ENCODE measurements at places on chromosomes 5 and 9.

DNA sequence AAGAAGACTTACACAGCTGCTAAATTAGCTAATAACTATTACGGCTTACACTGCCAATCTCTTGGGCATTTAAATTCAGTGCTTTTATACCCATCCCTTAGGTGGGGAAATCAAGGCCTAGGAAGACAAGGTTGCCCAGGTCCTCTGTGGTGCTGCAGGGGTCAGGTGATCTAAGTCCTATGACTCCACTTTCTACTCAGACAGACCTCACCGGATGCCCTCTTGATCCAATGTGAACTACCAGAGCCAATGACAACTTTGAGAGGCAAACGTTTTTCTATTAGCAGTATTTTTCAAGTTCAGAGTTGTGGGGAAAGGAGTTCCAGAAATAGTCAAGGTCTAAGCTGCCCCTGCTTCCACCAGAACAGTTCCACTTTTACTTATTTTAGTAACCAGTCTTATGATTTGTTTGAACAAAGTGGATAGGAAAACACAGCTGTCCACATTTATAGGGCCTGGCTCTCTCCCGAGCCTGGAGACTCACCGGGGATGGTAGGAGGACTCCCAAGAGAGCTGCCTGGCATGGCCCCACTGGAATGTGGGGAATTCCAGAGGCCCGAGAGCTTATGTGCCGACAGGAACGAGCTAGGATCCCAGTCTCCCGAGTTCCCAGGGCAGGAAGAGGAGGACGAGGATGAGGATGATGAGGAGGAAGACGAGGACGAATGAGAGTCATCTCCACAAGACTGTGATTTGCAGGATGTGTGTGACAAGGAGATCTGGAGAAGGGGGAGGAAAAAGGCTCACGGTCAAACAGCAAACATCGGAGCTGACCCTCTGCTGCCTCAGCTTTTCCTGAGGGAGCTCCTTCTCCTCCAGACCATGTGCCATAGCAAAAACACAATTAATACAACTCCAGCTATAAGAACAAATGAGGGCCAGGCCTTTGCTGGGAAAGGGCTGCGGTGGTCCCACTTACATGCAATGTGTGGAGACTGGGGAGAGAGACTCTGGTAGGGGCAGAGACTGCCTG, 16.7 kb downstream of the FAM193B start:
- DNase-seq = no peak

DNA sequence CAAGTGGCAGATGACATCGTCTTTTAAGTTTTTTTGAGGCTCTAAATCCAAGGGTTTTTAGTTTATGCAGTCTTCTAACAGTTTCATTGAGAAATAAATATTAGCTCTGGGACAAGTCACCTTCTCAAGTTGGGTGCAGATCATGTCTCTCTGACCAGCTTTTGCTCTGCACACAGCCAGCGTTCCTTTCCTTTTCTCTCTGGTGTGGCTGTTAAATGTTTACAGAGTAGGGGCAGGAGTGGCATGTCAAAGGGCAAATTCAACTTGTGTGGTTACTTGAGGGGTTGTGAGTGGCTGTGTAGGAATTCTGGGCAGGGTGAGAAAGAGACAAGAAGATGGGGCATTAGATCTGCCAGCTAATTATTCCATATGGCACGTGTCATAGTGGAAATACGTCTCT, 187.5 kb upstream of the HMHB1 start:
- DNase-seq = no peak

DNA sequence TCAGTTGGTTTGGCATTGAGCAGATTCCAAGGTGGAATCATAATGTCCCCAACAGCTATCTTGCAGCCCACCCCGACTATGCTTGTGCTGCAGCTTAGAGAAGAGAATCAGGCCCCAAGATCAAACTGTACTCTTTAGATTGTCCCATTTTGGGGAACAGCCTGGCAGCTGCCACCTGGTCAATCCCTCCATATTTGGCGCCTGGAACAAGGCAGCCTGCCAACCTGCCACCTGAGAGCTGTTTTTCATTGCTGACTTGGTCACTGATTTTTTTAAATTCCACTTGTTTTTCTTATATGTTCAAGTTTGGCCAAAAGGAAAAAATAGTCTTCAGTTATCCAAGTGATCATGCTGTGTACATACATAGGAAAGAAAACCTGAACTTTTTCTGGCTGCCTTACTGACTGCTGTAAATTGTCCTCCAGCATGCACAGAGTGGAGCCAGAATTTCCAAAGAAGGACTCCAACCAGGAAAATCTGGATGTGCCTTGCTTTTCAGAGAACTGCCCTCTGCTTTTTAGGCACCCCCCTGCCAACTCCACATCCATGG, 504.2 kb downstream of the ENC1 start:
- no peak for DNase-seq

GRCh38 chr9:84669013-84669287, 579 bp upstream of the NTRK2 start:
- DNase-seq = no peak

DNA sequence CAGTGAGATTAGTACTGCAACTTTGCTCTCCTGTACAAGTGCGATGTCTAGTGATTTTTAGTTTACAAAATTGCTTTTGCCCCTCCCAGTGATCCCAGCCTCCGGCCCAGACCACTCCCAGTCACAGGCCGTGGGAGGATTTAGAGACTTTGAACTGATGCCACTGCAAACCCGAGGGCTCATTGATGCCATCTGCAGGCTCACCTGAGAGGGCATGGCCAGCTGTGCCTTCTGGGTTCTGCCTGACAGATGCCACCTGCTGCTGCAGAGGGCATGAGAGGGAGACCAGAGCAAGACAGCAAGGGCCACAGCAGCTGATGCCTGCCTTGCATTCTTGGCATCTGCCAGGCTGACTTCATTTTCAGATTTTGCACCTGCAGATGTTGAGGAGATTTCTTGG, 593.8 kb downstream of the CDK5RAP2 start:
- DNase-seq = no peak

GRCh38 chr9:99351647-99352046, 129.6 kb downstream of the SEC61B start:
- no peak for DNase-seq

GRCh38 chr9:89432986-89433530, 64.9 kb downstream of the SEMA4D start:
- DNase-seq = no peak

DNA sequence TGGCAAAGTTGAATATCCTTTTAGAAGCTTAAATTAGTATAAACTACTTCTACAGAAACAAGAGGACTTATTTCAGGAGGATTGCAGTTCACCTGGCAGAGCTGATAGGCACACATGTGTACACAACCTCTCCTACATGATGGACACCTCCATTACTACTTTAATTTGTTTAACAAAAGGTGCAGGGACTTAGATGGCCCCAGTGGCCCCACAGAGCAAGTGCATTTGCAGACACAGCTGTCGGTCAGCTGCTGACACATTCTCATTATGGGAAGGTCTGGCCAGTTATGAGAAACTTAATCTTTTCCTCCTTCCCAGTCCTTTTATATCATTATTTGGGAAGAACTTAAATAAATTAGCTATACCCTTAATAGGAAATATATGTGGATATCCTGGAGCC, 28.3 kb downstream of the TDRD7 start:
- DNase-seq = no peak

DNA sequence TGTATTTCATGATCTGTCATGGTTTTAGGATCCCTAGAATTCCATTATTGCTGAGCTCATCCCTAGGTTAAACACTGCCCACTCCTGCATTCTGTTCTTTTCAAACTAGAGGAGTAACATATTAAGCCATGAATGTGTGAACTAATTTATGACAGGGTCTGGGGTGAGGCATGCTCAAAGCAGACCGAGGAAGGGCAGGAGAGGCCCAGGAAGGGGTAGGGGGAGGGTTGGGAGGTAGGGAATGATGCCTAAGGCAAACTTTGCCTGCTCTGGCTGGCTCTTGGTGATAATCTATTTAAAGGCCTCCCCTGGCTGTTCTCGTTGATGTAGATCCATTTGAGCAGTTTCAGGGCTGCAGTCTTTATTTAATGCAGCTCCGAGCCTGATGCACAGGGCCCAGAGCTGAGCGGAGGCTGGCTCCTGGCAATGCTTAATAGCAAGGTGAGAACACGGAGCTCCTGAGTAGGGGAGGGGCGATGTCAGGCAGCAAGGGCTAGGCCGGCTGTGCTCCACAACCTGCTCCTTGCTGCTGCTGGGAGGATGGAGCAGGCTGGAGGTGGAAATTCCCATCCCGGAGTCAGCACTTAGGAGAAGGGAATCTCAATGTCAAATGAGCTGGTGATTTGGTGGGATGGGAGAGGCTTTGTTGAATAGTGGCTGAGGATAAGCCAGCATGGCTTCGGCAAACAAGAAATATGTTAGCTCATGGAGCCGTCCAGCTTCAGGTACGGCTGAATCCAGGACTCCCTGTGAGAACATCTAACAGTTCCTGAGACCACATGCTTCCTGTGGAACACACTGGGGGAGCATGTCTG, 73.2 kb upstream of the UNC5A start:
- no peak for DNase-seq

DNA sequence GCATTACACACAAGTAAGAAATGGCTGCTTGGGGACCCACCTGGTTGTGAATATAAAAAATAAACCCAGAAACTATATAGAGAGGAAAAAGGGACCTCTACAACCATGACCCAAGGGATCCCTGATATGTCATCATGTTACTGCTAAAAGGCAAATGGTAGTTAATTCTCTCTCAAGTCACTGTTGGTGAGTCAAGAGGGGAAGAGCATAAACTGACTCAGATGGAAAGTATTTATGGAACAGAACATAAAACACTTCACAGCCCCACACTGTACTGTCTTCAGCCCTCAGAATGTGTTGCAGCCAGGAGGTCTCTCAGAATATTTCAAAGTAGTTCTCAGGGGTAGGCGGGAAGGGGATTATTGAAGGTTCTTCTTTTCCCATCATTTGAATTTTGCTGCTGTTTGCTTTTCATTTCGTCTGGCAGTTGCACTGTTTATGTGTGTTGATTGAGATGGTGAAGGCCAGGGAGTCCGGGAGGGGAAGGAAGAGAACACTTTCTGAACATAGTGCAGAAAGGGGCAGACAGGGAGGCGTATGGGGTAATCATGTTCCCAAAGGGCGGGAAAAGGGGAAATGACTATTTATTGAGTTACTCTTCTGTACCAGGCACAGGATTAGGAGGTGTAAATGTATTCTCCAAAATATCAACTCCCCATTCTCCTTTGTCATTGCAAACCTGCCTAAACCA, 85.5 kb downstream of the TEK start:
- DNase-seq = no peak

DNA sequence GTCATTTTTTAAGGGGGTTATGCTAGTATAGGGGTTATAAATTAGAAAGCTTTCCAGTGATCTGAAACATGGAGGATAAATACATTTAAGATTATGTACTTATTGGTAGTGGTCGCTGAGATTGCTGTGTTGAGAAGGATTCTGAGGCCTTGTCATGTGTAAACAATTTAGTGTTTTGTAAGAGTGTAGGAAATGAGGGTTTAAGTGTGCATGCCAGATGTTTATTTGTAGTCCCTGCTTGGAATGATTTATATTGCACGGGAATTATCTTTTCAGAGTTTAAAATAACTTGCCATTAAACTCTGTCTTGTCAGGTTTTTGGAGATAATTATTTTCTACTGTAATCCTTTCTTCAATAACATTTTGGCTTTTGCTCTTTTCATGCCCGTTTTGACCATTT, 19.4 kb downstream of the ZNF618 start:
- DNase-seq = no peak

DNA sequence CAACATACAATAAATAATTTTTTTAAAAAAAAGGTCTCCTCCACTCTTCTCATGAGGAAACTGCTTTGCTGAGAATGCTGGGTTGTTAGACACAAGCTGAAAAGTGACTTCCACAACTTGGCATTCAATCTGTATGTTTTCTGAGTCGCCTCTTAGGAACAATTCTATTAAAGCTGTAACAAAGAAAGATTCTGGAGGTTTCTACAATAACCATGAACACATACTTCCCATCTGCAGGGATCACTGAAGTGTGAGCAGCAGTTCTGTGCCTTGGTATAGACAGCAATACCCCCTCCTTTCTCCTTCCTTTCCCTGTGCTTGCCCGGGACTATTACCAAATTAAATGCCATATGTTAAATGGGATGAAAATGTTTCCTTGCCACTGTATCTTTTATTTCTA, 1.5 kb downstream of the DIRAS2 start:
- DNase-seq = no peak

DNA sequence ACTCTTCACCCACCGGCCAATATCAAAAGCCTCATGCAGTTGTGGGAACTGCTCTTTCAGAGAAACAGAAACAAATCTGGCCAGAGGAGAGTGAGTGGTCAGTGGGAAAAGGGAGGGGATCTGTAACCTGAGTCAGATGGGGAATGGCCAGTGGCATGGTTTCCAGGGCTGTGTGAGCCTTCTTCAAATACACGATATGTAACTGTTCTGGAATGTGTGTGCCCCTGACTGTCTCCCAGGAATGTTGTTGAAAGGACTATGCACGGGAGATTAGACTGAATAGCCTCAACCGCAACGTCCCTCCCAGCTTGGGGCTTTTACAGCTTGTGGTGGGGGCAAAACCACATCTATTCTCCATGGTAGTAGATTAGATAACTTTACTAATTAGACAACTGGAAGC, 60.8 kb downstream of the SH3TC2 start:
- no peak for DNase-seq

- no peak for DNase-seq
Observed at GRCh38 chr9:3256571-3257330, 269.1 kb downstream of the RFX3 start.

- no peak for DNase-seq
Observed at GRCh38 chr5:169637085-169637548, at the start of gene DOCK2. Gene DOCK2, plus strand, starts transcription at chr5:169637275. Its CDS starts 52 bp downstream, at chr5:169637327.

- DNase-seq = no peak
Observed at GRCh38 chr9:130770679-130771442, 64.2 kb upstream of the ABL1 start.

DNA sequence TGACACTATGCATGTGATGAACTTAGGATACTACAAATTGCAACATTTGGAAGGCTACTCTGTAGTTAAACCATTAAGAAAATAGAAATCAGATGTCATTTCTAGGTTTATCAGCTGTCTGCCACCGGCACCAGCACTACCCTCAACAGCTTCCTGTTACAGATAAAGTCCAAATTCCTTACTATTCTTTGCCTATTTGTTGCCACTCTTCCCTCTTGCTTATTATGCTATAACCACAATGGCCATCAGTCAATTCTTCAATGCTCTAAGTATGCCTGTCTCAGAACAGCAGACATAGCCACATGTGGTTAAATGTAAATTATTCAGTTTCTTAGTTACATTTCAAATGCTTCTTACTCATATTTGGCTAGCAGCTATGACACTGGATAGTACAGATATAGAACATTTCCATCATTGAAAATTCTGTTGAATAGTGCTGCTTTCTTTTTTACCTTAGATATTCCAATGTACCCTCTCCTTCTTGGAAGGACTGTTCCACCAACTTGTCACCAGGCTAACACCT, 21.0 kb downstream of the DHX29 start:
- DNase-seq = no peak

Measured in cortex of kidney (tissue), 1 donor.